Kidney glomerular epithelial cell (primary cell): ENCODE measurements at places on chromosomes 2 and 18.

DNA sequence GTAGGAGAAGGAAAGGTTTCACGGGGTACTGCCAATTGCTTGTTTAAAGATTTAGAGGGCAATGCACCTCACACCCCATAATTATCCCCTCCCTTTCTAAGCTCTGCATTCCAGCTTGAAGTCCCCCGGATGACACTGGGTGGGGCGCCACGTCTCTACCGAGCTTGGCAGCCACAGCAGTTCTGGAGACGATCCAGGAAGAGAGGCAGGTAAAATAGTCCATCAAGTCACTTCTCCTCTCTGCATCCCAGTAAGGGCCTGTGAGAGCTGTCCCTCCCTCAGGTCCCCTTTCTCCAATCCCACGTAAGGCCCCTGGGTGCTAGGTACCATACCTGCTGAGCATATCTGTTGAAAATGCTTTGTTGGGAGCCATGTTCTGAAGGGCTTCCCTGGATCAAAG, 65.7 kb downstream of the CAPN13 start:
- DNase-seq, result no peak

GRCh38 chr2:50039445-50039844, 885.1 kb upstream of the FSHR start:
- DNase-seq, result no peak

GRCh38 chr2:154452471-154452870, 246.0 kb upstream of the KCNJ3 start:
- no peak for DNase-seq

DNA sequence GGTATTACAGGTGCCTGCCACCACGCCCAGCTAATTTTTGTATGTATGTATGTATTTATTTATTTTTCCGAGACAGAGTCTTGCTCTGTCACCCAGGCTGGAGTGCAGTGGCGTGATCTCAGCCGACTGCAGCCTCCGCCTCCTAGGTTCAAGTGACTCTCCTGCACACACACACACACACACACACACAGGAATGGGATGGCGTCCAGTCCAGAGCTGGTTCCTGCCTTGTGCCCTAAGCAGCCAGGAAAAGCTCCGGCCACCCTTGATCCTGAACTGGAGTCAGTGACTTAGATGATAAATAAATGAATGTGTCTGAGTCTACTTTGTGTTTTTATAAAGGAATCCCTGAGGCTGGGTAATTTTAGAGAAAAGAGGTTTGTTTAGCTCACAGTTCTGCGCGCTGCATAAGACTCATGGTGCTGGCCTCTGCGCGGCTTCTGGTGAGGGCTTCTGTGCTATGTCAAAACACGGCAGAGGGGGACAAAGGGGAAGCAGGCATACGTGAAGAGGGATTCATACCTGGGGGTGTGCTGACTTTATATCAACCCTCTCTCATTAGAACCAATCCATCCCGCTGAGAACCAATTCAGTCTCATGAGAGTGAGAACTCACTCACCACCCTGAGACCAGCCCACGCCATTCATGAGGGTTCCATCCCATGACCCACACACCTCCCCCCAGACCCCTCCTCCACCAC, 59.7 kb upstream of the PHLPP1 start:
- DNase-seq, result no peak

GRCh38 chr18:582465-582864, 2.3 kb downstream of the CETN1 start:
- no peak for DNase-seq

GRCh38 chr2:229896857-229897256, 25.0 kb downstream of the TRIP12 start:
- no peak for DNase-seq

DNA sequence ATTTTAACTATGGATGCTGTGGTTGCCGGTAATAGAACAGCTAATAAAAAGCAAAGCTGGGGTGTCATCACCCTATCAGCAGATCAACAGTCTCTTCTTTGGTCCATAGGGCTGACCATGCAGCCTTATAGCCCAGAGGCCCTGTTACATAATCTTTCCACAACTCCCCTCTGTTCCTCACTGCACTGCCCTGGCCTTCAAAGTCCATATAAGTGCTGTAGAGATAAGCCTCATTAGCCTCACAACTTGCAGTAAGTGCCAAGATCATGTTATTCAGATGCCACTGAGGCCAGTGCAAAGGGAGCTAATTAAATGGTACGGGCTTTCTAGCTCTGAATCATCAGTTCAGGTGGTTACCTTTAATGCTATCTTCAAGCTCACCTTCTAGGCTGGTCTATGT, 89.7 kb upstream of the CXCR4 start:
- DNase-seq, result no peak

GRCh38 chr2:45812011-45812500, 160.6 kb downstream of the PRKCE start:
- no peak for DNase-seq

DNA sequence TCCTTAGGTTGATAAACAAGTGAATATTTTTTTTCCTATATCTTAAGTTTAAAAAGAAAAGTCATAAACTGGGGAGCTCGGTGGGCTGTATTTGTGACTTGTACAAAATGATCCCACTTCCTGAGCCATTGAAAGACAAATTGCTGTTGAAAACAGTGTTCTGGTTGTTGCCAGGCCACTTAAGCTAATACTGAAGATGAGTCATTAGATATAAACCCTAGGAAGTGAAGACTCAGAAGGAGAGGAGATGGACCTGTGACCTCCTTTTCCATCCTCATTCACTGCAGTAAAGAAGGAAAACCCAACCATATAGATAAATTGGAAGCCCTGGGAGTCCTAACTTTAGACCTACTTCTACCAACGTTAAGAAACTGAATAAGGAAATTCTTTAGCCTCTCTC, 46.2 kb upstream of the SERPINE2 start:
- DNase-seq, result peak; percentile 67

- peak; percentile 14 for DNase-seq
Observed at GRCh38 chr2:124678043-124678442, 653.0 kb downstream of the CNTNAP5 start.

DNA sequence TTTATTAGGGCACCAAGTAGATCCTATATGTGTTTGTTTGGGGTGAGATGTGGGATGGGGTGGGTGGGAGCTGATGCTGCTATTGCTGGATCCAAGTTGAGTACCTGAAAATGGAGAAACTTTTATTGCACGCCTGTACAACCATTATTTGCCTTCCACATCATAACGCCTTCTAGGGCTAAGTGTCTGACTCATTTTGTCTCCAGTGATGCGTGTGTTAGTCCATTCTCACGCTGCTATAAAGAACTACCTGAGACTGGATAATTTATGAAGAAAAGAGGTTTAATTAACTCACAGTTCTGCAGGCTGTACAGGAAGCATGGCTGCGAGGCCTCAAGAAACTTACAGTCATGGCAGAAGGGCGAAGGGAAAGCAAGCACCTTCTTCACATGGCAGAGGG, 58.2 kb downstream of the KDM3A start:
- DNase-seq, result no peak

DNA sequence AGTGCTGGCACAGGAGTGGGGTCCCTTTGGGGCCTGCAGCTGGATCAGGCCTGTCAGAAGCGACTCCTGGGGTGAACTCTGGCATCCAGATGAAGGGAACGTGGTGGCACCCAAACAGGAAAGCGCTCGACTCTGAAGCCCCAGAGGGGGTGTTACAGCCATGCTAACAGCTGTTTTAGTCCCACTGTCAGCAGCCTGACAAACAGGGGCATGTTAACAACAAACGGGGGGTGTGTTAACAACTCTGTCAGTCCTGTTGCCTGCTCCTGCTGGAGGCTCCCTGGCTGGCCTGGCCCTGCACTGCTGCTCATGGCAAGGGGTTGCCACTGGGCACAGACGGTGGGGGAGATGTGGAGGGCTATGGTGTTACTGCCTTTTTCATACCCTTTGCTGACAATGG, 2.6 kb upstream of the RNU2-63P start:
- DNase-seq, result no peak

DNA sequence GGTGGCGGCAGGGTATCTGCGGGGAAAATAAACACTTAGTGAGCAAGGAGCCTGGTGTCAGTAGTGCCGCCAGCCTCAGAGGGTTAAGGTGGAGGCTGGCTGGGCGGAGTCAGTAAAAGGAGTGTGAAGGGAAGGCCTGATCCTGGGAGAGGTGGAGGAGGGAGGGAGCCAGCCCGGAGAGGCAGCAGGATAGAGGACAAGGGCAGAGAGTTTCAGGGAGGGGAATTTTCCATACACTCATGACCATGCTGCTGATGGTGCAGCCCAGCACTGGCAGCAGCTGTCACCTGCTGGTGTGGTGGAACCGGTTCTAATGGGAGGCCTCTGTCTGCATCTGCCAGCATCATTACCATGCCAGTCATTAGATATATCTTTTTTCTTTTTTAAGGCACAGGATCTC, 2.0 kb upstream of the TEX44 start:
- no peak for DNase-seq

GRCh38 chr2:74597410-74597809, 42.9 kb downstream of the DOK1 start:
- DNase-seq, result no peak

DNA sequence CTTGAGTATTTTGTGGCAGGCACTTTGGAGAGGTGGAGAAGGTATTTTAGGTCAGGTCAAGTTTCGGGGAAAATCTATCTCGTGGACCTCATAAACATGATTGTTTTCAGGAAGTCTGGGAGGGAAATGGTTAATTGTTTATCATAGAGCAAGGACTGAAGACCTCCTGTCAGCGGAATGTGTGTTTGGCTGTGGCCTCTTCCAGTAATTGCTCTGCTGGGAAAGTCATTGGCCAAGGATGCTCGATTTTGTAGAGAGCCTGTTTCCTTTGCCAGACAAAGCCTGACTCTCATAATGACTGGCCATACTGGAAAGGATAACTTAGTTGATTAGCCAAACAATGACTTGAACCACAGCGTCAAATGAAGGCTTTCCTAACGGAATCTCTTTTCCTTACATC, 30.0 kb downstream of the IL1R2 start:
- no peak for DNase-seq
